AG08395 (cell line): ENCODE measurements at places on chromosomes 2 and 18.

- DNase-seq = no peak
Observed at GRCh38 chr2:52074130-52074719, 1042.3 kb upstream of the NRXN1 start.

GRCh38 chr2:38601463-38602135 lies 1.1 kb downstream of the HNRNPLL start:
- DNase-seq = no peak

GRCh38 chr2:112162341-112162740 lies 24.2 kb downstream of the FBLN7 start:
- no peak for DNase-seq

- DNase-seq = peak; percentile 32
Observed at GRCh38 chr2:196925768-196926561, 542 bp downstream of the PGAP1 start.

DNA sequence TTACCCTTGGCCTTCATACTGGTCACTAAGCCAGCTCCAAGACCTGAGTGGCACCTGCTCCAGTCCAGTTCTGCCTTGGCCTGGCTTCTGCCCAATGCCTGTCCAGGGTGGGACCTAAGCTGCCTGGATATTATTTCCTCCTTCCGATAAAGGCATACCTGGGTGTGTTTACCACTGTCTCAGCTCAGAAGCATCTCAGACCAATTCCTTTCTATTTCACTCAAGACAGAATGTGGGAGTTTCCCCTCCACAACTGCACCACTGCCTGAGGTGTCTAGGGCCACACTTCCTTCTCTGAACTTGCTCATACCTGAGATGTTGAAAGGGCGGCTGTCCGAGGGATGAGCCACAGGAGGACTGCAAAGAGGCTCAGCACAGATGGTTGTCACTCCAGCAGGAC lies 18.4 kb upstream of the CAB39 start:
- DNase-seq = no peak

DNA sequence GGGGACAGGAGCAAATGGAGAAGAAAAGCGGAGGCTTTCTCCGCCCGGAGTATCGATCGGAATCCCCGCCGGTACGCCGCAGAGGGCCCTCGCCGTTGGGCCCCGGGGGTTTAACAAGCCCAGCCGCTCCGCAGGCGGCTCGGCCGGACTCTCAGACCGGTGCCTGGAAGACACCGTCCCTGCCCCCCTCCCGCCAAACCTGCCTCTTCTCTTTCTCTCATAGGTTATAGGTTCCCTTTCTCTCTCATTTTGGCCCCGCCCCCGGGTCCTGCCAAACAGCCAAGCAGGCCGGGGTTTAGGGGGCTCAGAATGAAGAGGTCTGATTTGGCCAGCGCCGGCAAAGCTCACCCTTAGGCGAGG lies 4.4 kb downstream of the ONECUT2 start:
- DNase-seq = no peak

DNA sequence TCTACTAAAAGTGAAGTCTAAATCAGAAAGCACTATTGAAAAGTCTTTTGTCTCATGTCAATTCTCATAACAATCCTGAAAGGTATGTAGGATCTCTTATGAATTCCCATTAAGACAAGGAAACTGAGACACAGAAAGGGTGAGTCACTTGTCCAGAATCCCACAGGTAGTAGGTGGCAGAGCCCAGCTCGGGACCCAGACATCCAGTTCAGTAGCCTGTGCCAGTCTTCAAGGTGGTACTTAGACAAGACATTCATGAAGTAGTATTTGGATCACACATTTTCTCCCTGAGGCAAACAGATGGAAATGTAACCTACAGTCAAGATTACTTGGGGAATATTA lies 14.8 kb upstream of the PARD3B start:
- no peak for DNase-seq
